ENCODE measurements at places on chromosomes 4 and X.

- no peak for DNase-seq
Measured at GRCh38 chr4:45985038-45985437, 138.8 kb downstream of the GABRG1 start.

- no peak for DNase-seq
Measured at GRCh38 chr4:88737307-88737941, 39.8 kb upstream of the NAP1L5 start.

GRCh38 chr4:160717848-160718247 is 1446.0 kb downstream of the FSTL5 start:
- no peak for DNase-seq

DNA sequence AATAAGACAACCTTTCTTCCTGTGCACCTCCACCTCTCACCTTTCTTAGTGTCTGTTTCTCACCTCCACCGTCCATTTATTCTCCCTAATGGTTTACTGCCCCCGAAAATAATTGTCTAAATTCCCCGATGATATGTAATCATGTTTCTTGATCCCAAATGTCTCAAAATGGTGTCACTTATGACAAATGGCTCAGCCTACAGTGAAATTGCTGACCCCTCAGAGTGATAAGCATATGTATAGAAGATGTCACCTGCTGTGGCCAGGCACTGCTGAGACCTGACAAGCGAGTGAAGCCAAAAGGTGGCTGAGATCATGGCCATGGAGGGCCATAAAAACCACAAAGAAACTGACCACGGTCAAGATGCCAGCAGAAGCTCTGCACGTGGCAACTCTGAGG is 35.7 kb downstream of the MSL3 start:
- DNase-seq: no peak

GRCh38 chrX:71615954-71616353 is 2.4 kb downstream of the CXCR3 start:
- DNase-seq: no peak

GRCh38 chr4:153156263-153156662 is 48.0 kb upstream of the TRIM2 start:
- peak; percentile 26 for DNase-seq

DNA sequence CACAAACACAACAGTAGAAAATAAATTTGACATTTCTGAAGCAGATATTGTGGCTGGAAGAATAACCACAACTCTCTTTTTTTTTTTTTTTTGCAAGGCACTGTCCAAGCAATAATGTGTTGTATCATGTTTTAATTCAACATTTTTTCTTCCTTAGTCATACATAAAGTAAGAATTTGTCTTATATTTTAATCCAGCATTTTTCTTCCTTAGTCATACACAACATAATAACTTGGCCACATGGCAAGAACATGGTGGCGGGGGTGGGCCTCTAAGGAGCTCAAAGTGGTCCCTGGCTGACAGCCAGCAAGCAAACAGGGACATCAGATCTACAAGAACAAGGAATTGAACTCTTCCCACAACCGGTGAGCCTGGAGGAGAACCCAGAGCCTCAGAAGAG is 20.2 kb downstream of the FBXW7 start:
- no peak for DNase-seq

DNA sequence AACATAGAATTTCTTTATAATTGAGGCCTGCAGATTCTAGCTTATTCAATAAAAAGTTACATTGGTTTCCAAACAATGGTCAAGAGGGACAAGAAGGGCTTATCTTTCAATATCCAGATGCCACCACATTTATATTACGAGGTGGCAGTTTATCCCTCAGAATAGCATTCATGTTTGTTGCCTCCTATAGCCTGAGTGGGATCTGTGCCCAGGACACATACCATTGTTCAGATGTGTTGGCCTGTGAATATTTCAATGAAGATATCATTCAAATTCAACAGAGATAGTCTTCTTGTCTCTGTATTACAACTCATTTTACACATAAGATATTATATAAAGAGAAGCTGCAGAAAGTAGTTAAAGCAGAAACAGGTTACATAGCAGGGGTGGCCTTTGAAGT is 20.5 kb downstream of the GLRB start:
- DNase-seq: no peak
